ENCODE measurements at places on chromosomes 4 and X. TPM values are rescaled to one million over a fixed set of nuclear protein-coding genes. Genes with fewer than 3 reads are reported as not detected.

Gene NDST3
- polyA plus RNA-seq, result 11.4 TPM

- no peak overlapping the region for H3K27ac ChIP-seq
- H3K36me3 ChIP-seq, result no peaks in the 10 kb centered on the region
- H3K4me1 ChIP-seq, result peaks cover 5% of the 10 kb centered on the region
- DNase-seq, result no peak
Observed at GRCh38 chr4:4651811-4652755, 110.2 kb upstream of the STX18 start.

DNA sequence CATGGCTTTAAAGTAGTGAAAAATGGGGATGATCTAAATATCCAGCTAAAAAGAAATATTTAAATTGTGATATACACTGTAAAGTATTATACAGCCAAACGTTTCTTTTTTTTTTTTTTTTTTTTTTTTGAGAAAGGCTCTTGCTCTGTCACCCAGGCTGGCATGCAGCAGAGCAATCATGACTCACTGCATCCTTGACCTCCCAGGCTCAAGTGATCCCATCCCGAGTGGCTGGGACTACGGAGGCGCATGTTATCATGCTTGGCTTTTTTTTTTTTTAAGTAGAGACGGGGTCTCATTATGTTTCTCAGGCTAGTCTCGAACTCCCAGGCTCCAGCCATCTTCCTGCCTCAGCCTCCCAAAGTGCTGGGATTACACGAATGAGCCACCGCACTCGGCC, 17.1 kb downstream of the SMIM14 start:
- no peaks in the 10 kb centered on the region for H3K4me1 ChIP-seq
- no peaks in the 10 kb centered on the region for H3K36me3 ChIP-seq
- no peak overlapping the region for H3K27ac ChIP-seq
- no peaks in the 10 kb centered on the region for H3K27me3 ChIP-seq
- H3K4me3 ChIP-seq, result no peak overlapping the region
- no peak for DNase-seq

GRCh38 chr4:86033171-86033570, 326.7 kb downstream of the MAPK10 start:
- peaks cover 3% of the 10 kb centered on the region for H3K36me3 ChIP-seq
- H3K27ac ChIP-seq, result peak overlapping the region; percentile 63
- H3K27me3 ChIP-seq, result no peaks in the 10 kb centered on the region
- H3K4me3 ChIP-seq, result no peak overlapping the region
- H3K4me1 ChIP-seq, result peaks cover 6% of the 10 kb centered on the region
- DNase-seq, result peak; percentile 37

DNA sequence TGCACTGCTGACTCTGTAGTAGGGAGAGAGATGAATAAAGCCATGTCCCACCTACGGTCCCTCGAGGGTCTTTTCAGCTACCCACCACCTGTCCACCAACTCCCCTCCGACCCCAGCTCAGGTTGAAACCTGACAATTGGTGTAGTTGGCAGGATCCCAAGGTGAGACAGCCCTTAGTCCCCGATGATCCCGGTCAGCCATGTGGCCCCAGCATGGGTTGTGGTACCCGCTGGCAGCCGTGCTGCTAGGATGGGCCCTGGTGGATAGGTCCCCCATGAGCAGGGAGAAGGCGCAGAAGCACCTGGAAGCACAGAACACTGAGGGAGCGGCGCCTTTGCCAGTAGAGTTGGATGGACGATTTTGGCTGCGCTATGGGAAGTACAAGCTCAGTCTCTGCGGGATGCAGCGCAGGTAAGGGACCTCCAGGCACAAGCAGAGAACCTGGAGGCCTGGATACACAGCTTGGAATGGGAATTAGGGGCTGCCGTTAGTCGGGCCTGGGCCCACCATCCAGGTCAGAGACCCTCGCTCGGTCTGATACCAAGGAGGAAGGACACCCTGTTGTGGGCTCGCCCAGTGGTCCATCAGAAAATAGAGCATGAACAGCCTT, 694.6 kb upstream of the AGA start:
- H3K27me3 ChIP-seq, result no peaks in the 10 kb centered on the region
- H3K4me1 ChIP-seq, result no peaks in the 10 kb centered on the region
- H3K36me3 ChIP-seq, result no peaks in the 10 kb centered on the region
- no peak overlapping the region for H3K4me3 ChIP-seq
- DNase-seq, result no peak

GRCh38 chr4:2725380-2725779, 30.8 kb downstream of the TNIP2 start:
- no peaks in the 10 kb centered on the region for H3K4me1 ChIP-seq
- H3K27ac ChIP-seq, result no peak overlapping the region
- H3K4me3 ChIP-seq, result no peak overlapping the region
- no peaks in the 10 kb centered on the region for H3K27me3 ChIP-seq
